GM04504 (cell line): ENCODE measurements at places on chromosomes 2 and 18.

DNA sequence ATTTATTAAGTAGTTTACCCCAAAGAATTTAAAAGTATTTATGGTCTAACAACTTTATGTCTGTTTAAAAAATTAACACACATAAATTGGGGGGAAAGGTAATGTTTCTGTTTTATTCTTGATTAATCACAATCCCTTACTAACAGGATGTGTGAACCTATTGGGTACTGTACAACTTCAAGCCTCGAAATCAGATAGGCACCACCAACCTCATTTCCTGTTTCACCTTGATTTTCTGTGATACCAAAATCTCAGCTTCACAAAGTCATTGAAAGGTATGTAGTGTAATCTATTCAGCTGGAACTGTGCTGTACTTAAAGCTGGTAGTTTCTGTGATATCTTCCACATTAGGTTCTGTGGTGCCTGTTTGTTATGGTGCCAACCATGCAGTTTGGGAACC lies 4.0 kb downstream of the RNMT start:
- no peak for DNase-seq

DNA sequence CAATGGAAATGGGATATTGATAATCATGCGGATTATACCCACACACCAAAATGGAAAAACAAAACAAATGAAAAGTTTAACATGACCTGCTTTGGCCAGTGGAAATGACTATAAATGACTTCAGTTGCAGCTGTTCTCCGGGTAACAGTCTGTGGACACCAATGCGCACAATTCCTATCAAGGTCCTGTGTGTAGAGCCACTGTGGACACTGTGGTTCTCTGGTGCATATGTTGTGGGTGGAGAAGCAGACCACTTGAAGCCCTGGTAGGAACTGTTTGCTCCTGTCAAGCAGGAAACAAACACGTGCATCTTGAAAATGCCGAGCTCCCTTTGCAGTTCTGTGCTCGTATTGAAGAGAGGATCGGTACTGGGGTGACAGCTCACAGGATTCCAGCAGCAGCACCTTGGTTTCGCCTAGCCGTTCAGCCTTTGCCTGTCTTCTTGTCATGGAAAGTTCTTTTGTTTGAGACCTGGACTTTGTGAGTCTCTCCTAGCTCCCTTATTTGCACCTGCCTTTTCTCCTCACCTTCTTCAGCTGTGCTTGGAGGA lies 32.9 kb downstream of the NCK2 start:
- DNase-seq, result no peak

- no peak for DNase-seq
Observed at GRCh38 chr18:32167980-32168730, 21.7 kb upstream of the MEP1B start.

- DNase-seq, result no peak
Observed at GRCh38 chr2:96345438-96345837, 9.9 kb downstream of the NCAPH start.

GRCh38 chr2:203310688-203311436 lies 17.3 kb upstream of the ABI2 start:
- DNase-seq, result no peak

DNA sequence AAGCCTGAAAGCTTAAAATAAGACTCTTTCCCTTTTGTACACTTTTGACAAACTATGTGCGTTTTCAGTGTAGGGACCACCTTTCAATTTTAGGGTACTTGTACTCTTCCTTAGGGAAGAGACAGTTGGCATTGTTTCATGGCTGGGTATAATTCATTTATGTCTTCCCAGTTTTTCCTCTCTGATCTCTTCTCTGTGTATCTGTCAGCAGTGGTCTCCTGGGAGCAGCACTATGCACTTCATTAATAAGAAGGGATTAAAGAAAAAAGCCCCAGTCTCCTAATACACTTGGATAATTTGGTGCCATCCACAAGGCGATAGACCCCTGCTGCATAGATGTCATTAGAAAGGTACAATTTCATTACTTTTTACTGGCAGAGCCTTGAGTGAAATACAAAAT lies 12.1 kb downstream of the AQP4 start:
- no peak for DNase-seq

- DNase-seq, result no peak
Observed at GRCh38 chr2:230267556-230267955, 42.0 kb downstream of the SP140 start.

- DNase-seq, result no peak
Observed at GRCh38 chr2:150630587-150631235, 143.2 kb upstream of the RND3 start.

GRCh38 chr2:62221141-62221540 lies 25.2 kb downstream of the B3GNT2 start:
- DNase-seq, result no peak
